ENCODE measurements at places on chromosomes 2 and 18.

DNA sequence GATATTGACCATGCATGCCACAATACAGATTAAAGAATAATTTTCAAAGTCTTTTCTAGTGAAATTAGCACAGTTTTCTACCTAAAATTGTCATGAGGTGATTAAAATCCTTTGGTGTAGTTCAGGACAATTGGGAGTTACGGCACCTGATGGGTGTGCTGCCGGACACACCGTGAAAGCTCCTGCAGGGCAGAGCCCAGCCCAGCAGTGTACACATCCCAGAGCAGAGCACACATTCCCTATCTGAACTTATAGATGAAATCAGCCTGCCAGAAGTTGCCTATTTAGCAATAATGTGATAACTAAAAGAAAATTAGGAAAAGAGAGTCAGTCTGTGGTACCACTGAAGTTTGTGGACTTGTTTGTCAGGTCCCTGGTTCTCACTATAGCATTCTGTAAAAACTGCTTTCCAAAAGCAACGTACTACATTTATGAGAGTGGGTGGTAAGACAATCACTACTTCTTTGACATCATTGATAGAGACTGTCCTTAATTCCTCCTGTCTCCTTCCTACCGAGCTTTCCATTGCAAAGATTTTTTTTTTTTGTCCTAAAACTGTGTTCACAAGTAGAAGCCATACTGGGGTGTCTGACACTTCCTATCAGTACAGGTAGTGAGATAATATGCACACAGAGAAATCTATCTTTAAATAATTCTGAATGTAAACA, 3.4 kb downstream of the CYTIP start:
- no peak for DNase-seq

- DNase-seq, result no peak
These were observed 21.6 kb upstream of the TRIB2 start for GRCh38 chr2:12694990-12695774.

DNA sequence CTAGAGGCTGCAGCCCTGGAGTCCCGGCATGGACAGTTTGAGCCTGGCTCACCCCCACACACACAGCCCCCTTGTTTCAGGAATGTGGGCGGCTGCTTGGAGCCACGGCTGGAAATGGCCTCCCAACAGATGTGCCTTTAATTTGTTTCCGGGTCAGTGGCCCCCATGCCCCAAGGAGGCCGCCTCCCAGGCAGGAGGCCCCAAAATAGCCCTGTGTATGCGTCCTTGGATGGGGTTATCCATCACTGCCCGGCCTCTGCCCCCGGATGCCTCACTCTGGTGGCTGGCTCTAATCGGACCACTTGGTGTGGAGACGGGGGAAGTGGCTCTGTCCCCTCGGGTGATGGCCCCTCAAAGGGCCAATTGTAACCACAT, 151.9 kb upstream of the MYCN start:
- no peak for DNase-seq

DNA sequence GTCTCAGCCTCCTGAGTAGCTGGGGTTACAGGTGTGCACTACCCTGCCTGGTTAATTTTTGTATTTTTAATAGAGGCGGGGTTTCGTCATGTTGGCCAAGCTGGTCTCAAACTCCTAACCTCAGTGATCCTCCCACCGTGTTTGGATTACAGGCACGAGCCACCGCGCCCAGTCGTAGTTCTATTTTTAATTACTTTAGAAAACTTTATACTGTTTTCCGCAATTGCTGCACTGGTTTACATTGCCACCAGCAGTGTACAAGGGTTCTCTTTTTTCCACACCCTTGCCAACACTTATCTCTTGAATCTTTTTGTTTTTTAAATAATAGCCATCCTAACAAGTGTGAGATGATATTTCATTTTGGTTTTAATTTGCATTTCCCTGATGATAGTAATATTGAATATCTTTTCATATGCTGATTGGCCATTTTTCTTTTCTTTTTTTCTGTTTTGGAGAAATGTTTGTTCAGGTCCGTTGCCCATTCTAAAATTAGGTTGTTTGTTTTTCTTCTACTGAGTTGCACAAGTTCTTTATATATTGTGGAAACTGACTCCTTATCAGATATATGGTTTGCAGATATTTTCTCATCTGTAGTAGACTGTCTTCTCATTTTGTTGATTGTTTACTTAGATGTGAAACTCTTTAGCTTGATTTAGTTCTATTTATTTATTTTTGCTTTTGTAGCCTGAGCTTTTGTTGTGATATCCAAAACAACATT, 16.9 kb downstream of the ALMS1 start:
- no peak for DNase-seq

- no peak for DNase-seq
These were observed 22.3 kb downstream of the MGAT4A start for GRCh38 chr2:98708396-98709186.

- no peak for DNase-seq
These were observed 544 bp downstream of the EVA1A start for GRCh38 chr2:75560022-75560767.

- no peak for DNase-seq
These were observed 15.5 kb downstream of the SLC25A12 start for GRCh38 chr2:171878481-171878993.

- DNase-seq, result no peak
These were observed 9.6 kb upstream of the DPYSL5 start for GRCh38 chr2:26838121-26838906.

DNA sequence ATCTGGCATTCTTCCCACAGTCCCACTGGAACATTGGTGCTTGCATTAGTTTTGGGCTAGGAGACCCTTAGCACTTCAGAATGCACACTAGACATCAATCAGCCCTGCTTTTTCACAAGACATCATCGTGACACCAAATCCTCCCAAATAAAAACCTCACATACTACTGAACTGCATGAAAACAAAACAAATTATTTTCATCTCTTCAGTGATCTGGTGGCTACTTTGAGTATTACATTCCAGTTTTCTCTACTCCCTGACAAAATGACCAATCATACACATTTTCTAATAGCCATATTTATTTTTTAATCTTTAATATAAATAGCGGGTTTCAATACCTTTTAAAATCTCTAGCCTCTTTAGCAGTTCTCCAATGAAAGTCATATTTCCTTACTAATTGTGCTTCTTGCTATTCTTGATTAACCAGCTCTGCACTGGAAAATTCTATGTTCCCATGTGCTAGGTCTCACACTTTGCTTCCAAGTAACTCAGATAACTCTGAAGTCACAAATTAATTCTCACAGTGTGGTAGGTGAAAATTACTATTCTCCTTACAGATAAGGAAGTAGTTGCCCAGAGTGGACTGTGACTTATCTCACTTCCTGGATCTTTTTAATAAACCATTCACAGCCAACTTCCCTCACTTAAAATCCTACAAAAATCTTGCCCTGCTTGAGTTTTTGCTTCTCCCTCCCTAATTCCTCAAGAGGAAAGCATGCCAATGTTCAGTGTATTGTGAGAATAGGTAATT, 82.5 kb upstream of the EPB41L3 start:
- no peak for DNase-seq

GRCh38 chr2:70939001-70939838, 3.5 kb downstream of the ATP6V1B1 start:
- no peak for DNase-seq

- DNase-seq, result no peak
These were observed 17.0 kb upstream of the STAT4 start for GRCh38 chr2:191167766-191168165.

DNA sequence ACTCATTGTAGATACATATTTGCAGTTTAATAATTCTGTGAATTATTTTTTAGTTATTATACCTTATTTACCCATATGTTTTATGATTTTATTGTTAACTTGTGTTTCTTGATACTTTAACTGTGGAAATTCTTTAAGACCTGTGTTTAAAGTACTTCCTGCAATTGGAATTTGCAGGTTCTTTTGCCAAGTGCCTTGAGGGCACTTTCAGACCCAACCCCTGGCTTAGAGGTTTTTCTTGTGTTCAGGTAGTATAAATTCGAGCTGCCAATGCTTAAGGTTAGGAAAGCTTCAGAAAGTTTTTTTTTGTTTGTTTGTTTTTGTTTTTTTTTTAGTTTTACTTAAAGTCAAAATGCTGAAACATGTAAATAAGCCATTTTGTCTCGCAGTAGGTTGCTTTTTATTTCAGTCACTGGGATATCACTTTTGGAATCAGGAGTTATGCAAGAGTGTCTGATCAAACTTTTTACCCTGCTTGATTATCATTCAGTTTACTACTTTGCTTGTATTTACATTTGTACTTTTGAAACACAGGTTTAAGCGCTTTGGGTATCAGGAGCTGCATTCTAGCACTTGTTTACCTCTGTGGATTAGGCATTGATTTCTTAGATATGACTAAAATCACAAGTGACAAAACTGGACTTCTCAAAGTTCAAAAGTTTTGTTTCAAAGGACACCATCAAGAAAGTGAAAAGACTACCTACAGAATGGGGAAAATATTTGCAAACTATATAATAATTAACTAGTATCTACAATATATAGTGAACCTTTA, 31.8 kb downstream of the TDRD15 start:
- DNase-seq, result no peak

- DNase-seq, result peak; percentile 84
These were observed 98.4 kb downstream of the UXS1 start for GRCh38 chr2:106095478-106096298.

DNA sequence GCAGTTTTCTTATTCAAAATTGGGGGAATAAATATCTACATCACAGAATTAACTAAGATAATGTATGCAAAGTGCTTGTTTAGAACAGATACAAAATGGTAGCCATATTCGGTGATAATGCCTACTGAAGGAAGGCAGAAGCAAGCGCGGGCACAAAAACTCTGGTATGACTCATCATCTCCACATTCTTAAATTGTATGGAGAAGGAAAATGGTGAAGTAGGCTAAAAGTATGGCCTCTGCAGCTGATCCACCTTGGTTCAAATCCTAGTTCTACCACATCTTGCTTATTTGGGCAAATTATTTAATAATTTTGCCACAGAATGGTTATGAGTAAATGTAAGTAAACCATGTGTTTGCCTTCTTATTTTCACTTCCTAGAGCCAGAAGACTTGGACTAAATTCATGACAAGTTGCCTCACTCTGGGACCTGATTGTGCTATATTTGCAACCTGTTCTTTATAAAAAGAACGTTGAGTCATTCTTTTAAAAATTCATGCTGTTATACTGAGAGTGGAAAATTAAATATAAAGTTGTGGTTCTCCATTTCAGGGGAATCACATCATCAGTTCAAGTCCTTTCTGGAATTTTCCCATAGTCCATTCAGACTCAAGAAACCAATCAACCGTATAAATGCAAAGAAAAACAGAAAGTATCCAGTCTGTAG, 9.0 kb upstream of the CDK15 start:
- no peak for DNase-seq

DNA sequence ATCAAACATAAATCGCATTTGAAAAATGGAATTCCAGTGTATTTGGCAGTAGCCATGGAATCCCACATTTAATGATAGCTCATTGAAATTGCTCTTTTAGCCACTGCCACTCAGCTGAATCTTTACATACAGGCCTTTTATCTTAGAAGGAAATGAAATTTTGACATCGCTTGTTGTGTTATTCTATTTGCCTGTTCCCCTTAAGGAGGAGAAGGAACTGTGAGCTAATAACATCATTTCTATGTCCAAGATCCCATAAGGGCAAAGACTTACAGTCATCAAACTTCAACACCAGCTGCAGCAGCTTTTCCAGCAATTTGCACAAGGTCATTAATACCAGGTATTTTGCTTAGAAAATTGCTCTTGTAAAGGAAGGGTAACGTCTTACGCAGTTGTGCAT, 6.0 kb upstream of the PDCL3 start:
- no peak for DNase-seq

- no peak for DNase-seq
These were observed 112.2 kb upstream of the SESTD1 start for GRCh38 chr2:179376881-179377280.

DNA sequence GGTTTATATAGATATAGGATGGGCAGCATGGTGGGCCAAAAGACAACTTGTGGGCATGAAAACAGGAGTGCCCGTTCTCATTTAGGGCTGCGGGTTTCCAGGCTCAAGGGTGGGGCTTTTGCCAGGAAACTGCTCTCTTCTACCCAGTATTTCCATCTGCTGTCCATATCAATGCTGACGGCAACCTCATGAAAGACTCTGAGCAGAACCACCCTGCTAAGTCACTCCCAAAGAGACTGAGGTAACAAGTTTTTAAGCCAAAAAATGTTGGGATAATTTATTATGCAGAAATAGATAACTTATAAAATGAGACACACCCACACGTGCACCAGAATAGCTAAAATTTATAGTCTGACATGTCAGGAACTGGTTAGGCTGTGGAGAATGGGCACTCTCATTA, 36.1 kb upstream of the MPPE1 start:
- no peak for DNase-seq

DNA sequence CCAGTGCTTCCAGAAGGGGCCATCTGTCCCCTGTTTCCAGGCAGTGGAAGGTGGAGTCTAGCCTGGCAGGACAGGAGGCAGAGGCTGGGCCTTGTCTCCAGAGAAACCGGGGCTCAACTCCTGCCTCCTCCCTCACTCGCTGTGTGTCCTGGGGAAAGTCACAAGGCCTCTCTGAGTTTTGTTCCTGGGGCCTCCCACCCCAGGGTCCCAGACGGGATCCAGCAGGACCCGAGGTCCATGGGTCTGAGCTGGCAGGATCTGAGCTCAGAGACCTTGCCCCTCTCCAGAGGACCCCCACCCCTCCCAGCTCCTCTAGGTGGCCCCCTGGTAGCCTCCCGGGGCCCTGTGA, 72.2 kb upstream of the TAF1B start:
- DNase-seq, result no peak

- DNase-seq, result no peak
These were observed 10.8 kb upstream of the SDC1 start for GRCh38 chr2:20235655-20236305.

DNA sequence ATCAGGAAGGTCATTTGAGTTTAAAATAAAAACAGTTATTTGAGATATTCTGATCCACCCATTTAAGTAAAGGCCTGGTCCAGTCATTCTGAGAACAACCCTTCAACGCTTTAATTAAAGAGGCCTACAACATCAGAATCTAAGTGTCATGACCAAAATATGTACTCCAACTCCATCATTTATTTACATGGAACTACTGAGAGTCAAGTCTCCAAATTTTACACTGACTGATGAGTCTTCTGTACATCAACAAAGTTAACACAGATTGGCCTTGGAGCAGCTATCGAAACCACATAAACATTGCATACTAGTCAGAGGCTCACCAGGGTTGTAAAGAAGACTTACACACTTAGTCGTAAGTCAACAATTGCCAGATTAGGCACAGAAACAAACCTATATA, 37.1 kb downstream of the PIEZO2 start:
- DNase-seq, result no peak

GRCh38 chr2:180707175-180707883, 273.1 kb upstream of the UBE2E3 start:
- DNase-seq, result no peak

- peak; percentile 10 for DNase-seq
These were observed 61.2 kb upstream of the CUL3 start for GRCh38 chr2:224646242-224646846.

GRCh38 chr2:80117401-80117800, 187.2 kb downstream of the LRRTM1 start:
- no peak for DNase-seq

DNA sequence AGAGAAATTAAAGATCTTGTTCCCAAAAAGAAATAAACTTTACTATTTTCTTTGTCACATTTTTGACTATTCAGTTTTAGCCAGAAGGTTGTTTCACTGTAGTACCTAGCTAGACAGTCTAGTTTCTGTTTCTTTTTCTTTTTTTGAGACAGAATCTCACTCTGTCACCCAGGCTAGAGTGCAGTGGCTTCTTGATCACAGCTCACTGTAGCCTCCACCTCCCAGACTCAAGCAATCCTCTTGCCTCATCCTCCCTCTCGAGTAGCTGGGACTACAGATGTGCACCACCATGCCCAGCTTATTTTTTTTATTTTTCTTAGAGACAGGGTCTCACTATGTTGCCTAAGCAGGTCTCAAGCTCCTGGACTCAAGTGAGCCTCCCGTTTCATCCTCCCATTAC, 2.2 kb downstream of the RBM45 start:
- DNase-seq, result no peak

- no peak for DNase-seq
These were observed 43.8 kb upstream of the ZNF516 start for GRCh38 chr18:76538846-76539245.

Measured in CD4-positive, alpha-beta T cell treated with Interleukin-1 beta for 1 hour (primary cell).